ENCODE measurements at places on chromosomes 5 and 9. TPM values are rescaled to one million over a fixed set of nuclear protein-coding genes. Genes with fewer than 3 reads are reported as not detected.

COQ4 gene
- 18.2 TPM for total RNA-seq

ARAP3 gene
- 5.0 TPM for total RNA-seq

IRX1 gene
- 14.4 TPM for total RNA-seq

SPAAR gene
- total RNA-seq = 0.79 TPM

EQTN gene
- 1.4 TPM for total RNA-seq

SLC46A2 gene
- total RNA-seq = 1.2 TPM

TMEFF1 gene
- total RNA-seq = 4.7 TPM

PCDHB11 gene
- total RNA-seq = 3.5 TPM

DNA sequence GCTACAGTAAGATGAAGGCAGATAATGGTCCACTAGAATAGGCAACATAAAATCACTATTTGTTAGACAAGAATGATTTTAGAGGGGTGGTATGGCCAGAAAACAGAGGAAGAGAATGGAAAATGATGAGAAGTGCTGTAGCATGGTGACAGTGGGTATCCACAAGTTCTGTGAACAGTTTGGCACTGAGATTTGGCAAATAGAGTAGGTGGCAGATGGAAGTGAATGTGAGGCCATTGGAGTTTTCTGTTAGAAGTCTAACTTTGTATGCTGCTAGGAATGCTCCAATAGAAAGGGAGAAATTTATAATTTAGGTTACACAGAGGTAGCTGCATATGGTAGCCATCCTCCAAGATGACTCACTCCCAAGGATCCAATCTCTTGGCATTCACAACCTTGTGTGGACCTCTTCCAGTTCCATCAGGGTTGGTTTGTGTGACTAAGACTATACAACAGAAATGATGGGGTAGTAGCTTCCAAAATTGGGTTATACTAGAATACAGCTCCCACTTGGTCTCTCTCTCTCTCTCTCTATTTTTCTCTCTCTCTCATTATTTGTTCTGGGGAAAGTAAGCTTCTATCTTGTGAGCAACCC lies 646.9 kb upstream of the ZNF608 start:
- no peak for DNase-seq

- DNase-seq = no peak
Measured at GRCh38 chr5:140041099-140041491, 2.0 kb downstream of the NRG2 start.

- no peak for DNase-seq
Measured at GRCh38 chr9:133600739-133601138, 8.4 kb downstream of the FAM163B start.

GRCh38 chr9:99954819-99955218 lies 48.4 kb downstream of the STX17 start:
- DNase-seq = no peak

DNA sequence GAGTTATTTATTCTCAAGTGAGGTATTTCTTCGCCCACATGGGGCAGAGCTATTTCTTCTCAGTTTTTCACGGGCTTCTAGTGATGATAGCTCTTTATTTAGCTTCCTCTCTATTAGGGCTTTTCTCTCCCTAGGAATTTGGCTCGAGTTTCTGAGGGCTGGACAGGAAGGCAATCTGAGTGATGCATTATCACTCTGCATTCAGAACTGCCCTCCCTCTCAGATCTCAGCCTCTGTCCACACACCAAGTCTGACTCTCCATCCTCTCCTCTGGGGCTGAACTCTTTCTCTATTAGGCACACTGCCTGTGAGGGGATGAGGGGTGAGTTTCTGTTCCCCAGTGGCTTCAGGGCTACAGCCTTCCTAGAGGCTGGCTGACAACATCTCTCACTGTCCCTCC lies 14.9 kb upstream of the SCAMP1 start:
- no peak for DNase-seq

GRCh38 chr5:115543365-115544042 lies 1.1 kb downstream of the FEM1C start:
- peak; percentile 41 for DNase-seq

DNA sequence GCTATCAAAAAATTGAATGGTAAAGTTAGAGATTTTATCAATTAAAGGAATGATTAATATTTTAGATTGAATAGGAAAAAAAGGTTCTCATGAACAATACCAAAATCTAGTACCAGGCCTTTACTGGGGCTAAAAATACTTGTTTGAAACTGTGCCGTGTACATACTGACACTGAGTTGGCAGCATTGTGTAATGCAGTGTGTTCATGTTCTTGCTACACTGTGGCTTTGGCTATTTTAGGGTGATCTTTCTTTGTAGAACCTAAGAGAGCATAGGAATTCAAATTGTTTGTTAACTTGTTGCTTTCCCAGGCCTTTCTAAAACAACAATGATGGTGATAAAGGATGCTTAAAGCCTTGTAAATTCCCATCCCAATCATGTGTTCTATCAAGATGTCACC lies 80.9 kb downstream of the KIF4B start:
- DNase-seq = no peak

DNA sequence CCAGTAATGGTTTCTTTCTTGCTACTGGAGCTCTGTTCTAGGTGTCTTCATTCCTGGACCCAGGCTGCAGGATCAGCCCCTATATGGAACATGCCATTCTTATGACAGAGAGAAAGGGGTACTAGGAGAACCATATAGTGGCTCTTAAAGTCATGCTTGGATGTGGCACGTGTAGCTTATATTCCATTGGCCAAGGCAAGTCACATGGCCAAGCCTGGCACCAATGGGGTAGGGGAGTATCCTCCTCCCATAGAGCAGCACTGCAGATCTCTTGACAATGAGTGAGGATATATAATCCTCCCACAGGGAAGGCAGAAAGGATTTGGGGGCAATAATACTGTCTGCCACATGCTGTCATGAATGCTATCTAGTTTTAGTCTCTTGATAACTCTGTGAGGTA lies 193.3 kb downstream of the PALM2AKAP2 start:
- DNase-seq = no peak
